Liver (tissue), 10 donors: ENCODE measurements at places on chromosomes 11 and 22.

- no peak for DNase-seq
Measured at GRCh38 chr11:29166306-29166705, 850.5 kb downstream of the KCNA4 start.

DNA sequence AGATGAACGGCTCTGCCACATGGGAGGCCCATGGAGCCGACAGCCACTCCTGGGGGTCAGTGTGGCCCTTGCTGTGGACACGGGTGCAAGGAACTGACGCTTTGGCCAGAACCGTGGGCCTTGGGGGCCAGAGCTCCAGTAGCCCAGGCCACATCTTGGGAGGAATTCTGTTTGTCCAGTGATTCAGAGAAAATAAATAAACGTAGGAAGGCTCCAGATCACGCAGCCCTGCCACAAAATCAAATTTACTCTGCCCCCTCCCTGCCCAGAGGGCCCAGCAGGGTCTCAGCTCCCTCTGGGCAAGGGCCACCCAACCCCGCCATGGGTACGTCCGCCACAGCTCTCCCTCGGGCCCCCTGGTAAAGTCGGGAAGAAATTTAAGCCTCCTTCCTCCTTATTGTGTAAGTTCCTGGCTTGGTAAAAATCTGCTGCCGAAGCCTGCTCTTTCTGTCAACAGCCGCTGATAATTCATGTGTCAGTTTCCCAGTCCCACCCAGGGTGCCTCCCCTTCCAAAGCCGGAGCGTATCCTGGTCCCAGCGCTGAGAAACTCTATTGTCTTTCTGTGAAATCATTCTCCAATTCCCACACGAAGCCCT, 6.9 kb upstream of the MUC5AC start:
- no peak for DNase-seq

GRCh38 chr22:50056214-50056972, 1.7 kb downstream of the TTLL8 start:
- DNase-seq, result no peak

GRCh38 chr22:19082101-19082500, 40.1 kb downstream of the DGCR2 start:
- no peak for DNase-seq

GRCh38 chr11:67332081-67332691, 21.2 kb downstream of the POLD4 start:
- no peak for DNase-seq

DNA sequence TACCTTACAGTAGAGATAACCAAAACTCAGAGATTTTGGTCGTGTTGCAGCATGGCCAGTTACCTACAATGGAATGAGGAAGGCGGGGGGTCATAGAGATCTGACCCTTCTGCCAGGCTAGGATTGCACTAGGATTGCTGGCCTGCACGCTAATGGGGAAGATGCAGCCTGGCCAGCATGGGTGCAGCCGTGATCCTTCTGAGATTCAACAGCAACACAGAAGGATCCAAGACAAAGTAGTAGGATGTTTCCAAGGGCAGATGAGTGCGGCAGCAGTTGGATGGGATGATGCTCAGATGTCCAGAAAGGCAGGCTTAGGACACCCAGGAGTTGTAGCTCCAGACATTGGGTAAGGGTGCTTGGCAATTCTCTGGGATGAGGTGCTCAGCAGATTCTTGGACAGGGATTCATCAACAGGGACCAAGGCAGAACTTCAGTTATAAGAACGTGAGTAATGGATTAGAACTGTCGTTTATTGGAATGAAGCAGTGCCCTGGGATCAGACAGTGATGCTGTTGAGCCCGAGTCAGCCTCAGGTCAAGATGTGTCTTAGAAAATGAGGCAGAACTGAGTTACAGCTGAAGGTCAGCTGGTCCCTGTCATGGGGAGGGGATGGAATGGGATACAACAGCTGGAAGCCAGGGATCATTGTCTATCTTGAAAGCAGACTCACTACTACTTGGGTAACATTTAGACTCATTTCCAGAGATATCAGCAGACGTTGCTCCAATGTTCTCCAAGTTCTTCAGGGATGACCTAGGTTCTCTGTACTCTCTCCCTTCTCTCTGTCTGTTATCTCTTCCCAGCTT, 71.0 kb downstream of the PARVA start:
- DNase-seq, result no peak

GRCh38 chr11:120828847-120829246, 195.1 kb upstream of the TBCEL start:
- DNase-seq, result no peak

DNA sequence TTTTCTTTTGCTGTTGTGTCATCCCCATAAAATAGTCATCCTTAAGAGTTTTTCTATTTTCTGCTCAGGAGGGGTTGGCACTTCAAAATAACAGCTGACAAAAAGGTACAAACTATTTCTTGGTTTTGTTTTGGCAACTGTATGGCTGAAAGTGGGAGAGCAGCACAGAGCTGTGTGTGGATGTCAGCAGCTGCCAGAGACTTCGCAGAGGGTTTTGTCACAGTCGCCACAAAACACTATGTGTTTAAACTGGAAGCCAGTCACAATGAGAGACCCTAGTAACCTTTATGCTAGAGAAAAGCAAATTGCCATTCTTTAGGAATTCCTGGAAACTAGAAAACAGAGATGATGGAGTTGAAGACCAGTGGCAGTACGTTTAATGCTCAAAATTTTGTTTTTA, 189.6 kb upstream of the CCDC90B start:
- no peak for DNase-seq
